ENCODE measurements at places on chromosomes 2 and 18.

GRCh38 chr2:171999161-171999560, 592 bp upstream of the METAP1D start:
- DNase-seq = no peak

GRCh38 chr18:22285361-22286140, 116.2 kb downstream of the GATA6 start:
- DNase-seq = no peak

GRCh38 chr2:120423167-120423943, 77.4 kb downstream of the INHBB start:
- DNase-seq = no peak

DNA sequence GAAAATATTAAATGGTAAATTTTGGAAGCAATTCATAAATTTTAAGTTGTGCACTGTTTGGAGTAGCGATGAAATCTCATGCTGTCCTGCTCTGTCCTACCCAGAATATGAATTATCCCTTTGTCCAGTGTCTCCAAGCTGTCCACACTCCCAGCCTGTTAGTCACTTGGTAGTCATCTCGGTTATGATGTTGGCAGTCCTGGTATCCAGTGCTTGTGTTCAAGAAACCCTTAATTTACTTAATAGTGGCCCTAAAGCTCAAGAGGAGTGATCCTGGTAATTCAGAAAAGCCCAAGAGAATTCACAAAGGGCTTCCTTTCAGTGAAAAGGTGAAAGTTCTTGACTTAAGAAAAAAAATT, 71.8 kb upstream of the STAM2 start:
- no peak for DNase-seq

- peak; percentile 54 for DNase-seq
These were observed 7.6 kb downstream of the WDFY1 start for GRCh38 chr2:223937535-223937934.

- DNase-seq = no peak
These were observed 20.2 kb downstream of the PIK3C3 start for GRCh38 chr18:41975284-41975683.

DNA sequence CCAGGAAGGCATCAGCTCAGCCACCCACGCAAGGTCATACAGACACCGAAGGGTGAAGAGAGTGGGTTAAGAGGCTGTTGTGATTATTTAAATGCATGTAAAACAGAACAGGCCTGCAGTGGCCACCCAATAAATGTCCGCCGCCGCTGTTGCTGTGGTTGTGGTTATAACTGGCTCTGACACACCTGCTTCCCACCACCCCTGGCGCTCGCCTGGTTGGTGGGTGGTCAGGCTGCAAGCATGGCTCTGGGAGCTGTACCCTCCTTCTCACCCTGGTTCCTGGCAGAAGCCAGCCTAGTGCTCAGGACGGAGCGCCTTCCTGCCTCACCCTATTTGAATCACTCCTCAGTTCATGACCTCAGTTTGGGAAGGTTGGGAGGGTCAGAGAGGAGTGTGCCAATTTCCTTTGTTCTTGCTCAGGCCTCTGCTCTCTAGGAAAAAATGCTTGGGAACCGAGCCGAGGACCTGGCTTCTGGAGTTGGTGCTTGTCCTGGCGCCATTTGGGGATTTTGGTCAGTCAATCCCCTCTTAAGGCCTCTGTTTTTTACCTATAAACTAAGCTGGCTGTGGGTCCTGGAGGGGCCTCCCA, 5.3 kb upstream of the CRYBA2 start:
- no peak for DNase-seq

DNA sequence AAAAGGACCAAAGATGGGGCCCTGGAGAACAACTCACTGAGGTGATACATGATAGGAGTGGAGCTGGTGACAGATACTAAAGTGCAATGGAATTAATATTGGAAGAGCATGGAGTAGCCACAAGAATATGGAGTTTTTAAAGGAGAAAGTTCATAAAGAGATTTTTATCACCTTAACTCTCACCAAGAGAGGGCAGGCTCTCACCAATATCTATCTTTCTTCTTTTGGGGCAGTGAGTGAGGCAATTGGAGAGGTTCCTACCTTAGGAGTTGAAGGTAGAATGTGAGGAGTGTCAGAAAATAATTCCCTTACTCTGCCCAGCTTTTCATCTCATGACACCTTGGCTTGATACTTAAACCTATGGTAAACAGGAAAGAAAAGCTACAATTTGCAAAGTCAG, 233.7 kb upstream of the CWC22 start:
- peak; percentile 35 for DNase-seq

DNA sequence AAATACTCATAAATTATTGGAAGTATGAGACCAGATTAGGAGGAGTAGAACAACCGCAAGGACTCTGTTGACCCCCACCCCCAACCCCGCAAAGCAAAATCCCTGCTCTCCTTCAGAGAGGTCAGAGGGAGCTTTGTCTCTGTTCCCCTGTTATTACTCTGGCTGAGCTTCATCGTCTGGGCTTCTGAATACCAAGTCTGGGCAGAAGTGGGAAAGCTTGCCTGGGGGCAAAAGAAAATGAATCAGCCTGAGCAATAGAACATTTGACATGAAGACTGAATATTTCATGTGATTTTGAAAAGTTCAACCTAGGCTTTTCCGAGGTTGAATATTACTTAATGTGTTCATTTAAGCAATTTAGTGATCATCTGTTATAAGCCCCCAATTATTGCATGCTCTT, 114.6 kb upstream of the ARHGAP28 start:
- DNase-seq = no peak

DNA sequence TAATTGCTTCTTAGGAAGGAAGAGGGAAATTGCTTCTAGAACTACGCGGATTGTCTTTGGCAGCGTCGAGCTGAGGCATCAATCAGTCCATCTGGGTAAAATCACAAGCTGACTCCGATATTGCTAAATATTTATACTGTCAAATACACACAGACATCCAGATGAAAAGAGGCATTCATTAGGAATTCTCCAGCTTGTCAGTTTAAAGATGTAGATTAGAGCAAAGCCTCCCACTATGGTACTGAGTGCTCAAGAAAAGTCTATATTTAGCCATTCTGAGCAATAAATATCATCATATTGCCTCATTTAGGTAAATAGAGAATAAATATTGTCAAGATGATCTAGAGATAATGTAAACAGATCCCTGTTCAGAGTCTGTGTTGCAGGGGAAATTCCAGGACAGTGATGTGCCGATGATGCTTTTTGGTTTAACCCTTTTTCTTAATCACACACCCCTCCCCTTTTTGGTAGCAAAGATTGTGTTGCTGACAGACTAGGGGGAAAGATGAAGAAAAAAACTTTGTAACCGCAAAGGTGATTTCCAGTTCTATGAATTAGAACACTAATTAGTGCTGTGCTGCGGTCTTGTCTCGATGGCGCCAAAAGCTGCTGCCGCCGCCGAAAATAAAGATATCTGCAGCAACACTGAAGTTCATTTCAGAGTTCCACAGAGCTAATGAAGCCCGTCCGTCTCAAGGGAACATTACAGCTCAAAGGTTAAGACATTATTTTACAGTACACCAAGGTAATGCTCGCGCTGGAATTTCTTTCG, 171.8 kb downstream of the PTGR3 start:
- DNase-seq = no peak

- DNase-seq = no peak
These were observed 100.7 kb downstream of the GALNT13 start for GRCh38 chr2:153972412-153972811.

DNA sequence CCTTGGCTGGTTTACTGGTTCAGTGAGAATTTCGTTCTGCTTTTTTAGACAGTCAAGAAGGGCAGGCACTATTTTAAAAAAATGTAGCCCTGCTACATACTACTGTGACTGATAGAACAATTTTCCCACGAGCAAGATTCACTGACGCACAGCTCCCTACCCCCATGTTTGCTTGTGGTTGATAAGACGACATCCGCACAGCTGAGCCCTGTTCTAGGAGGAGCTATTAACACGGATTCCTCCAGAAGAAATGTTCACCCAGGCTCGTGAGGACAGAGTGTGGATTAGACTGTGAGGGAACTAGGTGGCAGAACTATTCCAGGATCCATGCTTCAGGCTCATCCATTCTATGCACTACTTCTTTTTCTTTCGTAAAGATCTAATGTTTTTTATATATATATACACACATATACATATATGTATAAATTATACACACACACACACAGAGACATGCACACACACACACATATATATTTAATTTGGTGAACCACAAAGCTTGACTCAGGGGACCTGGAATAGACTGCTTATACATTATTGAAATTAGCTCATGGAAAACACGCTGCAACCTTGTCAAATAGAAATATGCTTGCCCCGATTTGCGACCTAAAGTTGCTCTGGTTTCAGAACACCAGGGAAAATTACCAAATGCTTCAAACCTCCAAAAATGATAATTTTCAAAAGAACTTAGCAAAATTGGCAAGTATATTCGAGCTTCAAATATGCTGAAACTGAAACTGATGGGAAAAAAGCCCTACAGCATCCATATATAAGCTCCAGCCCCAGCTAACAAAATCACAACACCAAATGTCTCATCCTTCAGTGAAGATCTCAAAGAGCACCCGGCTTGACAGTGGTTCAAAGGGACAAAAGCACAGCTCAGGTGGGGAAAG, 370.4 kb downstream of the SOCS6 start:
- DNase-seq = no peak

GRCh38 chr2:76387294-76387693, 676.6 kb upstream of the GCFC2 start:
- DNase-seq = no peak

GRCh38 chr2:20818820-20819219, 4.1 kb downstream of the LDAH start:
- no peak for DNase-seq

- DNase-seq = no peak
These were observed 331.3 kb downstream of the CYRIA start for GRCh38 chr2:16334366-16334765.

DNA sequence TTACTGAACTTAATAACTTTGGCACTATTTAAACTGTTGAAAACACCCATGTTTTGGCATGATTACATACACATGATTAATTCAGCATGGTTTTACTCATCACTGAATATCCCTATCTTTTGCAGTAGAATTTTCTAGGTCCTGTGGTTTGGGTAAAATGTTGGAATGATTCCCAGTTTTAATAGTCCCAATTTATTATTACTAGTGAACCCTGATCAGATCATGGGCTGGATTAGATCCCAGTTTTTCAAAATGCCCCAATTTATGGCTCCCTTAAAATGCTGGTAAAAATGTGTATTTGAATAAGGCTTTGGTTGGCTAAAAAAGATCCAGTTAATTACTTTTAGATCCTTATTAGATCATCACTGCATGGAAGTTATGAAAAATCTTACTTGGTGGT, 273.6 kb upstream of the NRP2 start:
- no peak for DNase-seq

GRCh38 chr18:73952296-73952946, 195.2 kb downstream of the FBXO15 start:
- no peak for DNase-seq

DNA sequence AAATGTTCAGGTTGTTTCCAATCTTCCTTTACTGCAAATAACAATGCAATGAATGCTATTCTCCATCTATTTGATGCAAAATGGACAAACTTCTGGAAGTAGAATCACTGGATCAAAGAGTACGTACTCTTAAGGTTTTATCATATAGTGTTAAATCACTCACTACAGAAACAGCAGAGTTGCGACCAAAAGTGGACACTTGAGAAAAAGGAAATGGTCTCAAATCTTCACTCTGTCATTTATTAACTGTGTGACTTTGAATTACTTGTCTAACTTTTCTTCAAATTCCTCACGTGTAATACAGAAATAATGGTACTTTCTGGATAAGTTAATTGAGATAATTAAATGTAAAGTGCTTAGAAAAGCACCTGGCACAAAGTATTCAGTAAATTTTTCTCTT, 78.1 kb downstream of the CERKL start:
- no peak for DNase-seq

DNA sequence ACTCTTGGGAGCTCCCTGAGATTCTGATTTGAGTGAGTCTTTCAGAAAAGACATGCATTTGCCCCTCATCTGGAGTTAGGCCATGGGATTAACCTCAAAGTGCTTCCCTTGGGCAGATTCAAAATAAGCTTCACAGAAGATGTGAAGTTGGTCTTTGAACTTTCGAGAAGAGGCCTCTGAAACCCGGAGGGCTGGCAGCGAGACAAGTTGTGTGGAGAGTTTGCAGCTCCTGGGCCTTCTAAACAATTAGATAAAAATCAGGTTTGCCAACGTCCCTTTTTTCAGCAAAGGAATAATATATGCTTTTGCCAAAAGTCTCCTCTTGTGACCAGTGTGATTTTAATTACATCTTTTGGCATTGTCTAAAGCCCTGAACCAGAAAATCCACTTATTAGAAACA, 489.7 kb downstream of the SOX11 start:
- no peak for DNase-seq

DNA sequence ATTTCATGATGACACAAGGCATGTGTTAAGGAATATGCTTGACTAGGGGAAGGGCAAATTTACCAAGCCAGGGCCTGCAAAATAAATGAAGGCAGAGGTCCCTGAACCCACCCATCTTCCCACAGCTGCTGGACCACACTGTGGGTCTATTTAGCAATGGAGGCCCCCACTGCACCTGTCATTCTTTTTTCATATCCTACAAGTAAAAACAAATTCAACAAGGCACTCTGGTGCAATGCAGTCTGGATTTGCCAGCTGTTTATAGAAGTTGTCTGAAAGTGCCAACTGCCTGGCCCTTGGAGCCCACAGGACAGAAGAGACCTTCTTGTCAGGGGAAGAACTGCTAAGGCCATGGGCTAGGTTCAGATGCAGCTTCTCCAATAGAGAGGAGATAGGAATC, 112.8 kb upstream of the ATL2 start:
- no peak for DNase-seq

GRCh38 chr2:53504507-53504906, 263.1 kb upstream of the CHAC2 start:
- no peak for DNase-seq

- DNase-seq = no peak
These were observed 46.5 kb downstream of the MBP start for GRCh38 chr18:77086034-77086433.

DNA sequence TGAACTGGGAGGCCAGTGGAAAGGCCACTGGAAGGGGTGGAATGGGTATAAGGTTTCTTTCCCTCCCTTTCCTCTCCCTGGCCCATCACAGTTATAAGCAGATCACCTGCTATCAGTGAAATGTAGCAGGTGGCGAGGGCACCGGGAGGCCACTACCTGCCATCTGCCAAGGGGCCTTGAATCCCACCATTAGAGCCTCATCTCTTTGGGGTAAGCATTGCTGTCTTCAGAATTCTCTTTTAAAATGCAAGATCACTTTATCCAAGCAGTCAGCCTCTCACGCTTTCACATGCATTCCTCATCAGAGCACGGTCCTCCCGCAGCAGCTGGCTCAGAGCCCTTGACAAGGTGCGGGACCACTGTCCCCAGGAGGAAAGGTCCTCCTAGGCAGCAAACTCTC, 268.5 kb downstream of the CELF4 start:
- DNase-seq = no peak

GRCh38 chr2:57552885-57553284, 493.7 kb upstream of the VRK2 start:
- DNase-seq = no peak

GRCh38 chr2:236577481-236578410, 8.1 kb downstream of the ACKR3 start:
- no peak for DNase-seq

DNA sequence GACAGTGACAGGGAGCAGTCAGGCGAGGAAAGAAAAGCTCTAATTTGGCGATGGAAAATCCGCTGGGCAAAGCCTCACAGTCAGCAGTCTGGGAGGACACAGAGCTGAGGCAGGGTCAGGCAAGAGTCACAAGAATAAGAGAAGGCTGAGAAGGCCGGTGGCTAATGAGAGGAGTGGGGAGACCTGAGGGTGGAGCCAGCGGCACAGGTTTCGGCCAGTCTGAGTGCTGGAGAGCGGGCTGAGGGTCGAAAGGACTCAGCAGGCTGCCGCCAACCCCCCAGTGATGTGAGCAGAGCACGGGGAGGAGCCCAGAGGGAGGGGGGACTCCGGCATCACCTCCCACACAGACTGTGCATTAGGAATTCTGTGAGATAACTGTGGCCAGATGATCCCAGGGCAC, 500.6 kb upstream of the MYT1L start:
- DNase-seq = peak; percentile 29
